ENCODE measurements at places on chromosomes 1 and 21. TPM values are rescaled to one million over a fixed set of nuclear protein-coding genes. Genes with fewer than 3 reads are reported as not detected.
A peak's percentile ranks its signal among the peaks of the same experiment; 100 is the strongest.

- no peak for DNase-seq
These were observed 24.8 kb upstream of the MYOCOS start for GRCh38 chr1:171597203-171597602.

DNA sequence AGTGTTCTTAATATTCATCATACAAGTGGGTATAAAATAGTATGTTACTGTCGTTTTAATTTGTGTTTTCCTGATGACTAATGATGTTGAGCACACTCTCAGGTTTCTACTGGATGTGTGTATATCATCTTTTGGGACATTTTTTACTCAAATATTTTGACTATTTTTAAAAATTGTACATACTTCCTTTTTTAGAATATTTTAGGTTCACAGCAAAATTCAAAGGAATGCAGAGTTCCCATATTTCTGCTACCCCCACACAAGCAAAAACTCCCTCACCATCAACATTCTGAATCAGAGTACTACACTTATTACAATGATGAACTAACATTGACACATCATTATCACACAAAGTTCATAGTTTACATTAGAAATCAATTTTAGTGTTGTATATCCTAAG, 114.5 kb downstream of the DPYD start:
- DNase-seq: no peak

DNA sequence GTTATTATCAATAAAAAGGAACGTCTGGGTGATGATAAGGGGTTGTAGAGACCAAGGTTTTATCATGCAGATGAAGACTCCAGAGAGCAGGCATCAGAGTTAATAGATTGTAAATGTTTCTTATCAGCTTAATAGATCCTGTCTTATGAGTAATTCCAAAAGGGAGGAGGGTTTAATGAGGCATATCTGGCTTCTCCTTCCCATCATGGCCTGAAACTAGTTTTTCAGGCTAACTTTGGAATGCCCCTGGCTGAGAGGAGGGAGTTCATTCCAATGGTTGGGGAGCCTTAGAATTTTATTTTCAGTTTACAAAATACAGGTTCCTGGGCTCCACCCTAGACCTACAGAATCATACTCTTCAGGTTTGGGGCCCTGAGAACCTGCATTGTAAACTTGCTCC, 13.5 kb downstream of the PLA2G2D start:
- DNase-seq: no peak

DNA sequence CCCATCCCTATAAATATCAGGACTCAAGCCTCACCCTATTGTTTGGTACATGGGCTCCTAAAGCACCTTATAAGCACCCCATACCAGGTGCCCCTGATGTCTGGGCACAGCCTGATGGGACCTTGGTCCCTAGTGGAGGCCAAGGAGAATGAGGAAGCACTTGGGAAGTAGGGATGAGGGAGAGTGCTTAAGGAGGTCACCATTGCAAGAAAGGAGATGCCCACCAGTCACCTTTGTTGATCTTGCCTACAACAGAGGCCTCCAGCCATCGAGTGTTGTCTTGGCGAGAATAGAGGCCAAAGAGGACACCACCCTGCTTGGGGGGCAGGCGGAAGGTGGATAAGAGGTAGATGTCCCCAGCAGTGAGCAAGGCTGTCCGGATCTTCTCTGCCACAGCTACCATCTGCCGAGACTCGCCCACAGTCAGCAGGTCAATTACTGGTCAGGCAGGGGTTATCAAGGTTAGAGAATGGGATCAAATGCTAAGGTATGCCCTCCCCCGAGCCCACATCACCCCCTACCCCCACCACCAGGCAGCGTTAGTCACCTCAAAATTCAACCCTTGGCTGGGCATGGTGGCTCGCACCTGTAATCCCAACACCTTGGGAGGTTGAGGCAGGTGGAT, 1.6 kb downstream of the THBS3 start:
- DNase-seq: no peak

DNA sequence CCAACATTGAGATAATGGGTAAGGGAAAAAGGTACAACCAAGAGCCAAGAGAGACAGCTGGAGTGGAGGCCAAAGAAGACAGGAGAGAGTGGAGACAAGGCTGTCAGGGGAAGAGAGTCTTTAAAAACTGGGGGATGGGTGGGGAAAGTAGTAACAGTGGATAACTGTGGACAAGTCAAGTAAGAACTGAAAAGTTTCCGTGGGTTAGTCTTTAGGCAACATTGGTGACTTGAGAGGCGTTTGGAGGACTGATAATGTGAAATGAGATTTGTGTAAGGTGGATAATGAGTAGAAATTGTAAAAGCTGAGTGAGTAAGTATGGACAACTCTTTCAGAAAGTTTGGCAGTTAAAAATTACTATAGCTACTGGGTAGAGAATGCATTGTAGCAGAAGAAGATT, 10.4 kb downstream of the PPP2R5A start:
- DNase-seq: no peak

- DNase-seq: no peak
These were observed 1290.7 kb upstream of the ADGRL2 start for GRCh38 chr1:80509965-80510522.

- DNase-seq: no peak
These were observed 76.4 kb downstream of the CTH start for GRCh38 chr1:70487459-70487815.

- DNase-seq: no peak
These were observed 36.5 kb upstream of the ADAMTS1 start for GRCh38 chr21:26881504-26882228.

- DNase-seq: no peak
These were observed 17.7 kb downstream of the PLA2G5 start for GRCh38 chr1:20087668-20088067.

DNA sequence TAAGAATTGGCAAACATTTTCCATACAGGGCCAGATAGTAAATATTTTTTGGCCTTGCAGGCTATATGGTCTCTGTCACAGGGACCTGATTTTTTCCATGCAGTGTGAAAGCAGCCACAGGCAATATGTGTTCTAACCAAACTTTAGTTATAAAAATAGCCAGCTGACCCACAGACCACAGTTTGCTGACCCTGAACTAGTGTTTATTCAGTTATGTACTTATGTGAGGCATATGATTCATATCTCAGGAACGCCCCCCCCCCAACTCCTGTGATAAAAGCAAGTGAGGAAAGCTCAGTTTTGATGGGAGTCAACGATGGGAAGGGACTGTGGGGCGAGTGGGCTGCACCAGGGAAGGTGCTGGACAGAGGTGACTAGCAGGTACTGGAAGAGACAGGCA, 80.1 kb downstream of the HMGB4 start:
- DNase-seq: no peak

- peak; percentile 25 for DNase-seq
These were observed 820 bp upstream of the TTF2 start for GRCh38 chr1:117059334-117059677.

- DNase-seq: no peak
These were observed 61.8 kb downstream of the ATP1A1 start for GRCh38 chr1:116434849-116435248.

DNA sequence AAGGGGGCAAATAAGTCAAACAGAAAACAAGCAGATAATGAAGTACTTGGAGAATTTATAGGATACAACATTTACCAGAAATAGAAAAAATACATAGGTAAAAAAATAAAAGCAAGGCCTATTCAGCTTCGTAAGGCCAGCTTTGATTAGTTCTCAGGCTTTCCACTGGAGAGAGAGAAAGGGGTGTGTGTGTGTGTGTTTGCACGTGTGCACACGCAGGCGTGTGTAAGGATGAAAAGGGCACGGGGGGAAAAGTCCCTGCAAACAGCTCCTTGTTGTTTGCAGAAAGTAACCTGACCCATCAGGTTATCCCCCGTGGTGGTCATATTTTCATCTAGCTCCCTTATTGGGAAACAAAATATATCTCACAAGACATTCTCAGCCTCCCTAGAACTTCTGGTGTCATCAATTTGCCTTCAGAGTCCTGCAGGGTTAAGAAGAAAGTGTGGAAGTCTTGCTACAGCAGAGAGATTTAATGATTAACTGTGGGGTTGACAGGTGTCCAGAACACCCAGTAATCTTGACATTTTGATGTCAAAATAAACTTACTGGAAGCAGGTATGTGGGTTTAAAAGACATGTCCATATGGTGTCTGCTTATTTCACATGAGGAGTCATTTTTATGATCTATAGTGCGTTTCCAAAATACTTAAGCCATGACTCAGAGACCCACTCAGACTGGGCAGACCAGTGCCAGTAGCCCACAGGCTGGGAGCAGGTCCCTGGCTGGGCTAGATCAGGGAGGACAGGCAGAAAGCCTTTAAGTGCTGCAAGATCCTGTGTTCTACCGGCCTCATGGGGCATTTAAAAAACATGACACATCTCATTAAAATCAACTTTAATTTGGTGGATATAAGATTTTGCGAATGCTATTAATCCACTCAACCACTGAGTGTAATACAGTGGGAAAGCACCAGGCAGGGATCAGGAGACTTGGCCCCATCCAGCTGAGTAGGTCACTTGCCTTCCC, 487.6 kb upstream of the CAMK1G start:
- no peak for DNase-seq

GRCh38 chr21:29163341-29164115, 33.1 kb downstream of the MAP3K7CL start:
- no peak for DNase-seq

DNA sequence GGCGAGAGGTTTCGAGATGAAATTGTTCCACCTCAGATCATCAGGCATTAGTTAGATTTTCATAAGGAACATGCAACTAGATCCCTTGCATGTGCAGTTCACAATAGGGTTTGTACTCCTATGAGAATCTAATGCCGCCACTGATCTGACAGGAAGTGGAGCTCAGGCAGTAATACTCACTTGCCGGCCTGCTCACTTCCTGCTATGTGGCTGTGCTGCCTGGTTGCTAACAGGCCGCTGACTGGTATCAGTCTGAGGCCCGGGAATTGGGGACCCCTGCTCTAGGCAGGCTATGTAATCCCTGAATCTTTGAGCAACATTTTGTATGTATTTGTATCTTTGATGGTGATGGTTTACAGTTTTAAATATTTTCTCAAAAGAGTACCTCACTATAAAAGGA, 32.5 kb downstream of the XKR8 start:
- no peak for DNase-seq

GRCh38 chr1:78420181-78420580, 70.6 kb upstream of the PTGFR start:
- DNase-seq: no peak

- DNase-seq: no peak
These were observed 235.3 kb upstream of the C1orf105 start for GRCh38 chr1:172185211-172185610.

PALMD gene
- 7.3 TPM for total RNA-seq

FAM131C gene
- total RNA-seq: 1.2 TPM

CELA2B gene
- not detected for total RNA-seq

FAM163A gene
- total RNA-seq: 1.5 TPM

HLX gene
- 0.53 TPM for total RNA-seq

TRPM2 gene
- 0.17 TPM for total RNA-seq

NID1 gene
- 21.0 TPM for total RNA-seq

B4GALT2 gene
- 61.7 TPM for total RNA-seq

All from progenitor cell of endocrine pancreas (in vitro differentiated cells).